ENCODE measurements at places on chromosomes 2 and 18.

GRCh38 chr2:226671141-226671676 lies 128.4 kb downstream of the IRS1 start:
- no peak for DNase-seq

- DNase-seq = no peak
These were observed 161.1 kb downstream of the FAM210A start for GRCh38 chr18:13565228-13565627.

- DNase-seq = no peak
These were observed 853.8 kb downstream of the TMEM182 start for GRCh38 chr2:103615611-103616105.

DNA sequence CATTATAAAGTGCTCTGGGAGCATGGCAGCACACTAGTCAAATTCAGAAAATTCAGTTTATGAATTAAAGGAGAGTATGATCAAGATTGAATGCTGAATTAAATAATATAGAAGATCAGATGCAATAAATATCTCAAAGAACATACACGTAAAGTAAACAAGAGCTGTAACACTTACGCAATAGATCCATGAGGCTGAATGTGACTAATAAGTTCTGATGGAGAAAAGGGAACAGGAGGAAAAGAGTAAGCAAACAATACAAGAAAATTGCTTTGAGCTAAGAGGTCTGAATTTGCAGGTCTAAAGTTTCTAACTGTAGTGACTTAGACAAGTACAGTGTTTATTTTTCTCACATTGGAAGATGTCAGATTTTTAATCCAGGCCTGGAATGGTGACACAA lies 646.7 kb upstream of the ZNF804A start:
- no peak for DNase-seq

DNA sequence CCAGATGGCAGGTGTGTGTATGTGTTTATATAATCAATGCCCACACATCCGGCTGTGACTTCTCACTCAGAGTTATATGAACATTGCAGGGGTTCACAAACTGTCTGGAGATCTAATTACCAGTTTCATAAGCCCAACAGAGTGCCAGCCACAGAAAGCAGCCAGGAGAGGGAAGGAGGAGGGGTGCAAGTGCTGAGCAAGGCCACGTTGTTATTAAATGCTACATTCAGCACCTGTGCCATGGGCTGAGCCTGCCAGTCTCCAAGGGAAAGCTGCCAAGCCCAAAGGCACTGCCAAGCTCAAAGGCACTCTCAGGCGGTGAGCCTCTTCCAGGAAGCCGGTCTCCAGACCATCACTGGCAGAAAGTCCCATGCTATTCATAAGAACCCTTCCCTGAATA lies 17.4 kb downstream of the XDH start:
- no peak for DNase-seq

DNA sequence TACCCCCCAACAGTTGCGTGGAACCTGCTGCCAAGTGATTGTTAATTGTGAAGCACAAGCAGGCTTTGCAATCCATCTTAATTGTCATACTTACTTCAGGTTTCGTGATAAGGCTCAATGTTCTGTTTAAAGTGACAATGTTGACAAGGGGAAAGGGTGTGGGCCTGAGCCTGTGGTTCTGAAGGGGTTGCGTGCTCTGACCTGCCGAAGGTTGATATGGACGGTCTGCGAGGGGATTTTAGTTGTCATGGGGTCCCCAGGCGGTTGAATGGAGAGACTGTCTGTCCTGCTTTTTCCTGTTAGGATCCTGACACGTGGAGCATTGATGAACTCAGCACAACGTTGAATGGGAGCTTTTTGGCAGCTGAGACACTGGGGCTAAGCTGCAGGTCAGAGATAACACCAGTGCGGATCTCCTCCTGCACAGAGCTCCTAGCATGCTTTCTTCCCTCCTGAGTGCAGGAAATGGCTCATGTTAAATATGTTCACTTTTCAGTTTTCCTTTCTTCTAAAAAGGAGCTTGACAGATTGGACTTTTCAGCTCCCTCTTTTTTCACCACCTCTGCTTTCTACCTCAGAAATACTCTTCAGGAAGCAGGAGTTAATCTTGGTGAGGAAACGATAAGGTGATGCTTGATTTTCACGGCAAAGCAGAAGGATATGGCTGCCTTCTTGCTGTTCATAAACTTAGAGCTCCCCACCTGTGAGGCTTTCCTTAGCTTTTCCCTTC lies 62.9 kb upstream of the ZEB2 start:
- DNase-seq = no peak

DNA sequence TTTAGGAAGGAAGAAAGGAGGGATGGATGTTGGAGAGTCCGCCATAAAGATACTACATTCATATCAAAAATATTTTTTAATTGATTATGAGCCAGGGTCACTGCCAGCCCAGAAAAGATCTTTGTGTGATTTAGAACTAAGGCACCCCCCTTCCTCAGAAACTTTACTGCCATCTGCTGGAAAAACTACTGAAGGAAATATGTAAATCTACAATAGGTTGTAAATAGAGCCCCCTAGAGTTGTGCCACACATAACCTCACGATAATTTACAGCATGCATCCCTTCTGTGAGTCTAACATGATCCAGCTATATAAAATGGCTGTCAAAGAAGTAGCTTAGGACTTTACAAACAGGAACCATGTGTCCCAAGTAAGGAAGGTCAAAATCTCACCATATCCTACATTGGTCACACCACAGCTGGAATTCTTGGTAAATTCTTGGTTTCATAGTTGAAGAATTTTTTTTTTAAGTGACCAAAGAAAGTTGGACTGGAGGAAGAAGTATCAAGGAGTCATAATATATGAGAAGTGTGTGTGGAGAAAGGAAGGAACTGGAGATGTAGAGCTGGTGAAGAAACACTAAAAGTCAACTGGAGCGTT lies 152.5 kb downstream of the CYP26B1 start:
- no peak for DNase-seq

DNA sequence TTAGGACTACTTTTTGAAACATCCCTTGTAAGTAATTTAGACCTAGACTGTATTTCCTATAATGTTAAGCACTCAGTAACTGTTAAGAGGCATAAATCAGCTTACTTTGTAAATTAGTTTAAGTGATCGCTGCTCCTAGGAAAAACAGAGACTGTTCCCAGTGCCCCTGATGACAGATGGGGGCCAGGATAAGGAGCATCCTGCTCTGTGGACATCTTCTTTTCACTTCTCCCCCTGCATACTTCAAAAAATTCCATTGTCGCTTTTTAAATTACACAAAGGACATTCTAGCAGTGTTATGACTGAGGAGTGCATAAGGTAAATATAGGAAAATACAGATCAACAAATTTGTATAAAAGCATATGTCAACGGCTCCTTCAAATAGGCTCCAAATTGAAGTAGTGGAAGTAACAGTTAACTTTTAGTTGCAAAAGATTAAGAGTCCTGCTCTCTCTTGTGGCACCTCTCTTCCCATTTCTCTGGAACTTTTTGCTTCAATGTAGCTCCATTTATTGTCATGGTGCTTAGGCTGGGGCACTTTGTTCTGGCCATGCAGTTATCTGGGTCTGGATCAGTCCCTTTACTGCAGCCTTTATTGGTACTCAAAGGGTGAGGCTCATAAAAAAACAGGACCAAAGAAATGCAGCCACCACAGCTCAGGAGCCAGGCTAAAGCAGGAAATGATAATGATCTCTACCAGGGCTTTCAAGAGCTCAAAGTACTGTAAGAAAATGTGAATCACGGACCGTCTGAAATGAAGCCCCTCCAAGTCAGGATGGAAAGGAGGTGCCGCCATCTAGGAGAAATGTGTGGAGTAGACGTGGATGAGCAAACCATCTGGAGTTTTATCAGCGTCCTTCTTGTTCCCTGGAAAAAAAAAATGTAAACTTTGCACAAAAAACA lies 162.1 kb upstream of the ZNF516 start:
- no peak for DNase-seq

DNA sequence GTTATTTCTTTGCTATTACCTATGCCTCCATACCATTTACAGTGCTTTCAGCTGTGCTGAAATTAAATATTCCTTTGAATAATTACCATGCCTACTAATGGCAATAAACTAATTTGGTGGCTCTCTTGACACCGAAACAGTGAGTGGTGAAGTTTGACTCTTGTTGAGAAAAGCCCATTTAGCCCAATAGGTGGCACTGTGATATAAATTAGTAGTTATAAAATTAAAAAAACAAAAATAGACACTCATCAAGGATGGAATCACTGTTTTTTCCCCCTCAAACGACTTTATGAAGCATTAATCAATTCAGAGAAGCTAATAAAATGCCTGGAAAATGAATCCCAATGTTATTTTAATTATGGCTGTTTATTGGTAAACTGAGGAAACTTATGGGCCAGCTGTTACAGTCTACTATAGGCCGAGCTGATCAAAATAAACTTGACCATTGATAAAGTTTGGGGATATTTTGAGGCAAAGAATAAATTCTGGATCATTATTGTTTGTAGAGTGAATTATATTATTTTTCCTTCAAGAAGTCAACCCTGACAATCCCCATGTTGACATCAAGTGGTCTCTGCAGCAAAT lies 339.6 kb downstream of the TRIB2 start:
- DNase-seq = no peak

DNA sequence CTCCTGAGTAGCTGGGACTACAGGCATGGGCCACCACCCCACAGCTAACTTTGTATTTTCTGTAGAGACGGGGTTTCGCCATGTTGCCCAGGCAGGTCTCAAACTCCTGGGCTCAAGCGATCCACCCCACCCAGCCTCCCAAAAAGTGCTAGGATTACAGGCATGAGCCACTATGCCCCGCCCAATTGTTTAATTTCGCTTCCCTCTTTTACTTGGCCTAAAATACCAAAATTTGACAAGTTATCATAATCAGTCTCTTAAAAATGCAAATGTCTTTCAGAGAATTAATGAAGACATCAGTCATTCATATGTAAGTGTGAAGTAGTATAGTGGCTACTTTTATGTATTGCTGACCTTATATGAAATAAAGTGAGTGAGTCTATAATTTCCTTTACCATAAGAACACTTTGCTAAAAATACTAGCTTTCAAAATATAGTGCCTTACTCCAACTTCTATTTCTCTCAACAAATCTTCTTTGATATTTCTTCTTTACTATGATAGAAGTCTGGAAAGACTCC lies 9.8 kb downstream of the FBXO11 start:
- DNase-seq = no peak

GRCh38 chr2:72716601-72717000 lies 109.2 kb downstream of the EXOC6B start:
- DNase-seq = no peak

- peak; percentile 53 for DNase-seq
These were observed 154.8 kb downstream of the RNF152 start for GRCh38 chr18:61738042-61738441.

DNA sequence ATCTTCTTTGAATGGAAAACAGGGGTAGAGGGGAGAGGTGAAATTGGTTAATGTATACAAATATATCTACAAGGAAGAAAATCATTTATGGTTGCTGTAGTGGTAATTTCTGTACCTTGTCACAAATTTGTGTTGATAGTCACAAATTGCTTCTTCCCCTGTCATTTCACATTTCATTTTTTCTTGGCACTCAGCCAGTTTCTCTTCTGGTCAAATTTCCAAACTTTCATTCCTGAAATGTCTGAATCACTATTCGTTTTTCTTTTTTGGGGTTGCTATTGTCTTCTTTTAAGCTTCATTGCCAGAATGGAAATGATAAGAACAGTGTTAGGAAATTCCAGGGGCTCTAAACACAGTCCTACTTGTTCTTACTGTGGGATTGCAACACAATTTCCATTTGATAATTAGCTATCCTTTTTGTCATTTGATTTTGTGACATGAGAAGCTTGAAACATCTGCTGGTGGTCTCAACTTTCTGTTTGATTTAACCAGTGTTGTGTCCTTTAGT lies 136.0 kb upstream of the GCFC2 start:
- DNase-seq = no peak

GRCh38 chr2:218472988-218473387 lies 54.1 kb downstream of the VIL1 start:
- DNase-seq = no peak

DNA sequence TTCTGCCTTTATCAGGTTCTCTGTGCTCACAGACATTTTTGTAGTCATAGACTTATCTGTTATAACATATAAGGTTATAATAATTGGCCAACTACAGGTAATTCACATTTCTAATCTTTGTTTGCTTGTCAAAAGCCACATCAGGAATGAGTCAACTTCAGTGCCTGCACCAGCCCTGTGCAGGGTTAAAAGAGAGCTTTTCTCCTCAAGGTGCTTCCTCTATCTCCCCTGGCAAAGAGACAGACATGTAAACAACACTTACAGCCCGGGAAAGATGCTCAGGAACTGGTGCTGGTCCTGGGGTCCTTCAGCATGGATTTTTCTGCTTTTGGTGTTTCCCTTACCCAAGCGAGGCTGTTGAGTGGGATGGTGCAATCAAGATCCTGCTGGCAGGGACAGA lies 7.7 kb upstream of the EHD3 start:
- DNase-seq = no peak

DNA sequence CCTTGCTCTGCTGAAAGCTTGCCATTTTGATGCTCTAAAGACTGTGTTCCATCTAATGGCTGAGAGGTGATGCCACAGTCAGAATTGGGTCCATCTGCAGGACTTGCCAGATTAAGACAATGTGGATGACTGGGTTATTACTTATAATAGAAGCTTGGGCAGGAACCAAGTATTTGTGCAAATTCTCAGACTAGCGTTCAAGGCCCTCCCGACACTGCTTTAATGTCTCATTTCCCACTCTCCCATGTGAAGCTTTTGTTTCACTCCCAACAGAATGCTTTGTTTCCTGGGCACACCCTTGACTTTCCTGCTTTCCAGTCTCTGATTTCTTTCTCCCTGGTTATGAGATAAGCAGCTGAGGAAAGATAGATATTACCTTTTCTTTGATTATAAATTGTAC lies 215.8 kb downstream of the KCNS3 start:
- DNase-seq = no peak

DNA sequence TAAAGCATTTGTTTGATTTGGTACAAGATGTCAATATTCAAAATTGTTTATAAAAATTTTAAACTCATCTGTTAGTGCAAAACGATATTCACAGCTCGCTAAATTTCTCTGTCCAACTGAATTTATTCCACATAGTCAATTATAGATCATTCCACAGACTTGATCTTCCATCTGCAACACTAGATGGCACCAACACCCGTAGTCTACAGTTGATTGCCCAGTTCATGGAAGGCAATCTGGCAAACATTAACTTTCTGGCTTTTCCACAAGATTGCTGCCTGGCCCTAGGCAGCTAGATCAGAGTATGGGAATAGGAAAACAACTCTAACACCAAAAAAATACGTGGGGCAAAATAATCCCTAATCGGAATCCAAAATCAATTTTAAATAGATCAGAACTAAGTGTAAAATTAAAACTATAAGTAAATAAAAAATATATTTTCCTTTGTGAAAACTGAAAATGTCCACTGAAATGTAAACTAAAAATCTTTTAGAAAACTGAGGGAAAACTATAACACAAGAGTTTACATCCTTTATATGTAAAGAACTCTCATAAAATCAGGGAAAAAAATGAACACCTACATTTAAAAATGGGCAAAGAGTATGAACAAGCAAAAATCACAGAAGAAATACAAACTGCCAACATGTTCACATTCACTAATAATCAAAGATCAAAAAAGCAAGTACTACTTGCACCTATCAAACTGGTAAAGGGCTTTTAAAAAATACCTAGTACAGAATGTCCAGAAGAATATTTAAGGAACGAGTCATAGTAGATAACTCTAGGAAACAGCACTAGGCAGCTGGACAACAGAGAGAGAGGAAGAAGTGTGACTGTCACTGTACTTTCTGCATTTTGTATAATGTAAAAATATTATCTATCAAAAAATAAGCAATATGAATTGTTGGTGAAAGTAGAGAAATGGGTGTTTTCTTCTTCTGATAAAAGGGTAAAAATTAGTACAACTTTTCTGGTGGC lies 35.0 kb downstream of the RTN4 start:
- peak; percentile 60 for DNase-seq

GRCh38 chr2:128196471-128196931 lies 105.5 kb downstream of the UGGT1 start:
- no peak for DNase-seq

GRCh38 chr2:241903121-241904010 lies 33.8 kb downstream of the RTP5 start:
- DNase-seq = no peak
